ENCODE measurements at places on chromosomes 11 and 22. TPM values are rescaled to one million over a fixed set of nuclear protein-coding genes. Genes with fewer than 3 reads are reported as not detected.

Gene CENPM
- 0.79 TPM for polyA plus RNA-seq

DNA sequence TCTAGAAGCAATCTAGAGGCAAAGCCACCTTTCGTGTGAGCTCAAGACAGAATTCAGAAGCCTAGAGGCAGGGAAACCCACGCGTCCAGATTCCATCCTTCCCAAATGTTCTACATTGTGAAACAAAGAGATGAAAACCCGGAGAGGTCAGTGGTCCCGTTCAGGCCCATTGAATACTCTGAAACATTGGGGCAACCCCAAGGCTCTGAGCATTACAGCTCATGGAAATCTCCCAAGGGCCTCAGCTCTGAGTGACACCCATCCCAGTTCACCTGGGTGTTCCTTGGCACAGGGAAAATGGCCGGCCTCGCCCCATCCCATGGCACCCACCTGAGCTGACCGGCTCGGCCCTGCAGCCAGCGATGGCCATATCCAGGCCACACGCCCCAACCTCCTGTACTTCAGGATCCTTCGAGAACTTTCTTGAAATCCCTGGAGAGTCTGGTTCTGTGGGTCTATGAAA lies 128.6 kb upstream of the FGF3 start:
- DNase-seq: no peak

DNA sequence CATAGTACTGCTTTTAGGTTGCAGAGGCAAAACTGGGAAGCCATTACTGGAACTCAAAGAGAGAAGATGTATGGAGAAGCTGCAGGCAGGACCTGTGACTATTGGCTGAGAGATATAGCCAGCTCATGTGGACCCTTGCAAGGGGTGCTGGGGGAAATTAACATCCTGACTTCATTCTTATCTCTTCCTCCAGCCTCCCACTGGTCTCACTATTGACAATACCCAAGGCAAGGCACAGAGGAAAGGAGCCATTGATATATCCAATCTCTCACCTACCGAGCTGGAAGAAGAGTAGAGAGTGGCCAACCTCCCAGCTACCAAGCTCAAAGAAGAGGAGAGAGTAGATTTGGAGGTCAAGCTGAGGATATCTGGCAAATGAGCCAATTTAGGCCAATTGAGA lies 36.8 kb upstream of the ZBED5 start:
- DNase-seq: no peak

Gene MOV10L1
- 0.27 TPM for polyA plus RNA-seq

Gene SLC22A6
- not detected for polyA plus RNA-seq

DNA sequence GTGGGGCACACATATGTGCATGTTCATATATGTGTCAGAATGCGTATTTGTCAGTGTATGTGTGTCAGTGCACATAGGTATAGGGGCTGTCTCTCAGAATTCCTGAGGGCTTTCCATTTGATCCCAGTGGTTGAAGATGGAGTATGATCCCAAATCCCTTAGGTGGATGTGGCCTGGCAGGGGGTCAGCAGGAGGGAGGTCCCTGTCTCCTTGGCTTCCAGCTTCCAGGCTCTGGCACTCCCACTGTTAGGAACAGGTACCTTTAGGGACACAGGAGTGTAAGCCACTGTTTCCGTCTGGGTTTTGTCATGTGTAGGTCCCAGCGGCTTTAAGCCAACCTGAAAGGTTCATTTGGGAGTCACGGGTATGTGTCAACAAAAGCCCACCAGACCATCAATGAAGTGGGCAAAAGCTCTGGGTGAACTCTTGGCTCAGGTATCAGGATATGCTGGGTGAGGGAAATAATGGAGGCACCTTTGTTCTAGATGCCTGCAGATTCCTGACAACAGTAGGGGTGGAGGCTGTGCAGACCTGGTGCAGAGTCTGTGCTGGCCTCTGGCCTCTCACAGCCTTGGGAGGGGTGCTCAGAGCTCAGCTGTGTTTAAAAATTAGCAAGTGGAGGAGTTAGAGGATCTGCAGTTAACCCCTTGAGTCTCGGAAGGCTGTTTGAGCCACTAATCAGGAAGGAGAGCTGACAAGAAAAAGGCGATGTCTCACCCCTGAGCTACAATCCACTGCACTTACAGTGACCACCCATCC lies 9.0 kb downstream of the KCNQ1OT1 start:
- DNase-seq: no peak

DNA sequence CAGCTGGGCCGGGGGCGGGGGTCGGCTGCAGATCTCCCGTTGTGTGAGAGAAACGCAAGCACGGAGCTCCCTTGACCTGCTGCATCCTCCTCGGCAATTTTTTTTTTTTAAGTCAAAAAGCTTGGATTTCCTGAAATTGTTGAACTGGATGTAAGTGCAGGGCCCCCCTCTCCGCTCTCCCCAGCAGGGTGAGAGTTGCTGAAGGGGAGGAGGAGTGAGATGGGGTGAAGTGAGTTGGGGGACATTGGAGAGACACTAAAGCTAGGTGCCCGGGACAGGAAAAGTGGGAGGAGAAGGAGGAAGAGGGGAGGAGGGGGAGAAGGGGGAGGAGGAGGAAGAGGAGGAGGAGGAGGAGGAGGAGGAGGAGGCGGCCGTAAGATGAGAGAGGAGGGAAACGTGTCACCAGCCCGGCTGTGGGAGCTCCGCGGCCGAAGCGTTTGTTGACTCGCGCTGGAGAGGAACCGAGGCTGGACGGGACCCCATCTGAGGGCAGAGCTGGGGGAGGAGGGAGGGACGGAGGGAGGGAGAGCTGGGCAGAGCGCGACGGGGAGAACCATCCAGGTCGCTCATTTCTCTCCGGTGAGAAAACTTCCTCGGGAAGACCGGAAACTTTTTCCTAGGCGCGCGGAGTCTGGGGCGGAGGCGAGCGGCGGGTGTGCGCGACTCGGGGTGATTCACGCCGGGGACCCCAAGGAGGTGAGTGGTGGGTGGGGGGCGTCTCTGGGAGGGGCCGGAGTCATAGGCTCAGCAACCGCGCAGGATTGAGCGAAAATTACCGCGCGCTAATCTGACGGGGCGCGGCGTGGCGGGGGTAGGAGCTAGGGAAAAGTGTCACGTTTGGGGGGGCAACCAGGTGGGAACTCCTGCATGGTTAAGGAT lies 80.2 kb downstream of the PRR5L start:
- peak; percentile 47 for DNase-seq

- no peak for DNase-seq
Measured at GRCh38 chr22:17536269-17536668, 27.0 kb upstream of the SLC25A18 start.

DNA sequence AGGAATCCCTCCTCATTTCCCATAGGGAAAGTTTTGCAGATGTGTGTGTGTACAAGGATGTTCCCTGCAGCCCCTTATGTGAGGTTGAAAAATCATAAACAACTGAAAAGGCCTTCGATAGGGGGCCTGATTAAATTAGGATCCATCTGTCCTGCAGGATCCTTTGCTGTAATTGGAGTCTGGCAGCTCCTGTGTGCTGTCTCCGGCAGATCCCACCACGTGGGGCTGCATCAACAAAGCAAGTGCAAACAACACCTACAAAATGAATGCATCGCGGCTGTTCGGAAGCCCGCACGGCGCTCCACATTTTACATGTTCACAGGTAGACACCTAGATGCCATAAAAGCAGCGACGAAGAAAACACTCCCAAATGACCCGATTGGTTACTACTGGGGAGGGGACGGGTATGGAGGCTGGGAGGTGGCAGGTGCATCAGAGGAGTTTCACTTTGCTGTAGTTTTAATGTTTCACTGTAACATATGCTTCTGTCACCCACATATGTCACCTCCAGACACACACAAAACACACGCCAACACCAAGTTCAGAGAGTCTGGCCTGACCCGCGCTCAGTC lies 52.2 kb downstream of the NFAM1 start:
- peak; percentile 38 for DNase-seq

DNA sequence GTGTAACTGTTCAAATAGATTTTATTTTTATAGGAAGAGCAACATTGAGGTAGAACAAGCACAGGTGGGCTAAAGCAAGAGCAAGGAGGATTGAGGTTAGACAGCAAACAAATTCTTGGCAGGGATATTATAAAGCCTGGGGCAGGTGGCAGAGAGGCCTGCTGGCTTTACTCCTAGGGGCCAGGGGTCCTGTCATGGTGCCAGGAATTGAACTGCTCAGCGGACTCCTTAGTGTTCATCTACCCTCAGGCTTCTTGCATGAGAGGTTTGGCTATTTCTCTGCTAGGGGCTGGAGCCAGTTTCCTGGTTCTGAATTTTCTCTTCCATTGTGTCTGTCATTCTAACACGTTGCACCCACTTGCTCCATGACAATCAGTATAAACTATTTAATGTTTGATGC lies 217.2 kb upstream of the NCAM1 start:
- DNase-seq: no peak

GRCh38 chr11:70545610-70545912 lies 147.2 kb downstream of the CTTN start:
- no peak for DNase-seq

DNA sequence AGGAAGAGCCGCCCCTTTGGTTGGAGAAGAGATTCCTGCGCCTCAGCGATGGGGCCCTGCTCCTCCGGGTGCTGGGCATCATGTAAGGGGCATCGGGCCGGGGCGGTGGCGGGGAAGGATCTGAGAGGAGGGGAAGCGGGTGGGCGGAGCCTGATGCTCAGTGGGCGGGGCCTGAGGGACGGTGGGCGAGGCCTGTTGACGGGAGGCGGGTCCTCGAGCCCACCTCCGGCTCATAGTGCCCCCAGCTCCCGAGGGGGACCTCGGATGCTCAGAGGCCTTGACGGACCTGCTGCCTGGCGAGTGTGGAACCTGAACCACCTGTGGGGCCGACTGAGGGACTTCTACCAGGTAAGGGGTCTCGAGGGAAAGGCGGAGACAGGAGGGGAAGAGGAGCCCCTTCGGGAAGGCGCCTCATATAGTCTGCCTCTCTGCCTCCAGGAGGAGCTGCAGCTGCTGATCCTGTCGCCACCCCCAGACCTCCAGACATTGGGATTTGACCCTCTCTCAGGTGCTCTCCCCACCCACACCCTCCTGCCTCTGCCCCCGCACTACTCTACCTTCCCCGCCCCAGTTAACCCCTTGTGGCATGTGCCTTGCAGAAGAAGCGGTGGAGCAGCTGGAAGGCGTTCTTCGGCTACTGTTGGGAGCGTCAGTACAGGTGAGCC lies 799 bp downstream of the CCDC88B start:
- no peak for DNase-seq

DNA sequence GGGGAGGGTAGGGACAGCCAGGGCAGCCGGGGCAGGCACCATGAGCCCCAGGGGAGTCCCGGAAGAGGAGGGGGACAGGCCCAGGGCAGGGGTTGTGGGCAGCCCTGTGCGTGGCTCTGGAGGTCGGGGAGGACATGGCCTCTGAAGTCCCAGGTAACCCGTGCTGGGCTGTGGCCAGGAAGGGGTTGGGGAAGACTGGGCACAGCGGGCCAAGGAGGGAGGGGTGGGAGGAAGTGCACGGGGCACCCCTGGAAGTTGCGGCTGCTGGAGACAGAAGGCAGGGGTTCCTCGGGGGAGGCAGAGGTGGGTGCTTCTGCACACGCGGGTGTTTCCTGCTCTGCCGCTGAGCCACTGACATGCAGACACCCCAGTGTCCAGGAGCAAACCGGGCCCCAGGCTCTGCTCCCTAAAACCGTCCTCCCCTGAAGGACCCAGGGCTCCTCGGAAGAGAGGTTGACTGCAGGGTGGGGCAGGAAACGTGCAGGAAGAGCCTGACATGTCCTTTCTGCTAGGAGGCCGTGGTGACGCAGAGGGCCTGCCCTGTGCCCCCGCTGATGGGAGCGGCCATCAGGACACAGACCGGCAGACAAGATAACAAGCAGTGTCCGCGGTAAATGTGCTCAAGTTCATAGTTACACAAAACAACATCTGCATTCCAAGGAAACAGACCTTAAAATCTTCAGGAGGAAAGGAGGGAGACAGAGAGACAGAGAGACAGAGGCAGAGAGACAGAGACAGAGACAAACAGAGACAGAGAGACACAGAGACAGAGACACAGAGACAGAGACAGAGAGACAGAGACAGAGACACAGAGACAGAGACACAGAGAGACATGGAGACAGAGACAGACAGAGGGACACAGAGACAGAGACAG lies 5.7 kb downstream of the TNNI2 start:
- DNase-seq: peak; percentile 83
